Mesothelial cell of epicardium (in vitro differentiated cells): ENCODE measurements at places on chromosomes 2 and 18. TPM values are rescaled to one million over a fixed set of nuclear protein-coding genes. Genes with fewer than 3 reads are reported as not detected.

GRCh38 chr2:5250482-5250881 is 441.7 kb upstream of the SOX11 start:
- DNase-seq: no peak

DNA sequence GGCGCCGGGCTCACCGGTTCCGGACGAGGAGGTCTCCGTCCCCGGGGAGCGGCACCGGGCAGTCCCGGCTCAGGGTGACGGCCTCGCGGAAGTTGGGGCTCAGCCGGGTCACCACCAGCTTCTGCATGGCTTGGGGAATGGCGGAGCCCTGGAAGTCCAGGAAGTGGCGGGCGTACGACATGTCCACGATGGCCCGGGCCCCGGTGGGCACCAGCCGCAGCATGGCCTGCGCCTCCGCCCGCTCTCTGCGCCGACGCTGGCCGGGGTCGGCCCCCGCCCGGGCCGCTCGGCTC is 157 bp downstream of the PTGR3 start:
- DNase-seq: no peak

GRCh38 chr2:149329489-149330126 is 779 bp upstream of the LYPD6 start:
- DNase-seq: peak; percentile 29

DNA sequence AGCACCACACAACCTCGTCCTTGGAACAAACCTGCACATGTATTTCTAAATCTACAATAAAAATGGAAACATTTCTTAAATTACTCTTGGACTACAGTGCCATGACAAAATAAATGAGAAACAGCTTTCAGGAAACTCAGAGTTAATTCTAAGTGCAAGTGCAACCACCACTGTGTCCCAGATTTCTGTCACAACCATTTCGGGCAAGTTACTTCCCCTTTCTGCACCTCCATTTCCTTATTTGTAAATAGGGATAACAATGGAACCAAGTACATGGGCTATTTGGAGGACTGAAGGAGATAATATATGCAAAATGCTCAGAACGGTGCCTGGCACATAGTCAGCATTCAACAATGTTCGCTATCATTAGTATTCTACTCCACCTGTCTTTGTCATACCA is 93.2 kb downstream of the CACNB4 start:
- no peak for DNase-seq

DNA sequence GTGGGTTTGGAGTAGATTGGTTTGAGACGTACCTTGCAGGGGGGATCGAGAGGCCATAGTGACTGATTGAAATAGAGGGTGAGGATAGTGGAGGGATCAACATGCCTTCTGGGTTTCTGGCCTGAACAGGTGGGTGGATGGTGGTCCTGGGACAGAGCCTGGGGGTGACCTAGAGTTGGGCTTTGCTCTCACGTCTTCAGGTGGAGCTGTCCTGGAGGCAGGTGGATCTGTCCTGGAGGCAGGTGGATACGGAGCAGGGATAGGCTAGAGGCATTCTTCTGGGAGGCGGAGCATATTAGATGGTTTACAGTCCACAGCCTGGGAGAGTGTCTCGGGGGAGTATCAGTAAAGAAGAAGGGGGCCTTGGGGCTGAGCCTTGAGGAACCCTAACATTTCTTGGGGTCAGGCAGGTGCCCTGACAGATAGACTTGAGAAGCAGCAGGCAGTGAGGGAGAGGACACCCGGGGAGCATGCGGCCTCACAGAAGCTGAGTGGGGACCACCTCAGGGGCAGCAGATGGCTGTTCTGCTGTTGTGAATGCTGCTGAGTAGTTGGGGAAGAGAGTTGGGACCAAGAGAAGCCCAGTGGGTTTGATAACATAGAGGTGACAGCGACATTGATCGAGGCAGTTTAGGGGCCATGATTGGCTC is 1.6 kb downstream of the CAPN10 start:
- no peak for DNase-seq

GRCh38 chr2:137764646-137765045 is 199.6 kb upstream of the HNMT start:
- no peak for DNase-seq

The DYNAP gene
- not detected in 3 replicates for total RNA-seq
